SJSA1 (cell line): ENCODE measurements at places on chromosomes 5 and 9.
A peak's percentile ranks its signal among the peaks of the same experiment; 100 is the strongest.

DNA sequence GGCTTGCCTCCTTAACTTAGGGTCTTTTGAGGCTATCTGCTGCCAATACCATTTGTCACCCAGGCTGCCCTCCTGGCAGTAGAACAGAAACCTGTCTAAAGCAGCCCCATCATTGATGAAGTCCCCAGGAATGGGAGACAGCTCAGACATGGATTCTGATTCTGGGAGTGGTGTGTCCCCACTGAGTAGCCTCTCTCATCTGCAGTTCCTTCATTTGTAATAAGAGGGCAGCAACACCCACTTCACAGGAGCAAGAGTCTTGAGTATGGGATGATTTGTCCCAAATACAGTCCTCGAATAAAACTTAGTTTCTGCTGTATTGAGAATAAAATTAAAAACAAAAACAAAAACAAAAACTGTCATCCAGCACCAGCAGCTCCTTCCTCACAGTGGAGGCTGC, 167.6 kb downstream of the ASTN2 start:
- DNase-seq = no peak

DNA sequence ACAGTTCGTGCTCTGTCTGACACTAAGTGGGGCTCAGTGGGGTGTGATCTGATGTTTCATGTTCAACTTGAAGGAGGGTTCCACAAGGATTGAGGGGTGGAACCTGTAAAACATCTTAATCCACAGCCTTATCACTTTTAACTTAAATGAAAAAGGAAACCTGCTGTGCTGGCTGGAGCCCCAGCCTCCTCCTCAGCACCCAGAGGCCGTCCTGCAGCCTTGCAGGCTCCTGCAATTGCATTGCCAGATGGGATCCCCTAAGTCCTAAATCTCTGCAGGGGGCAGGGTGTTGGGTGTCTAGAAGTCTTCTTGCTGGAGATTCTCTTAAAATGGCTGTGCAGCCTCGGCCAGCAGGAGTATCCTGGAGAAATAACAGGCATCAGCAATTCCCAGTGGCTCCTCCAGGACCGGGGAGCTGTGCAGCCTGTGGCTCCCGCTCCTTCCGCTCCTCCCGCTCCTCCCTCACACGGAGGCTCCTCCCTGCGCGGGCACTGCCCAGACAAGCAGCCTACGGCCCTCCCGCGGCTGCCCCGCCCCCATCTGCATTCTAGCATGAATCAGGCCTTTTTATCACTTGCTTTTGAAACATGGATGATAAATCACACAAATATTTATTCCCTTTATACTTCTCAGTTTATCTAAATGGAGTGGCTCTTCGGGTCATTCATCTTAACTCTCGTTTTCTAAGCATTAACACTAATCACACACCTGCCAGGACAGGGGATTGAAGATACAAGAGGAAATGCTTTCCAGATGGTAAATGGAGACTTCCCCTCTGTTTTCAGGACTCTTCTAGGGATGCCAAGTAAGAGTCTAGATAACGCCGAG, 131.0 kb downstream of the ADAMTS16 start:
- peak; percentile 99 for DNase-seq

DNA sequence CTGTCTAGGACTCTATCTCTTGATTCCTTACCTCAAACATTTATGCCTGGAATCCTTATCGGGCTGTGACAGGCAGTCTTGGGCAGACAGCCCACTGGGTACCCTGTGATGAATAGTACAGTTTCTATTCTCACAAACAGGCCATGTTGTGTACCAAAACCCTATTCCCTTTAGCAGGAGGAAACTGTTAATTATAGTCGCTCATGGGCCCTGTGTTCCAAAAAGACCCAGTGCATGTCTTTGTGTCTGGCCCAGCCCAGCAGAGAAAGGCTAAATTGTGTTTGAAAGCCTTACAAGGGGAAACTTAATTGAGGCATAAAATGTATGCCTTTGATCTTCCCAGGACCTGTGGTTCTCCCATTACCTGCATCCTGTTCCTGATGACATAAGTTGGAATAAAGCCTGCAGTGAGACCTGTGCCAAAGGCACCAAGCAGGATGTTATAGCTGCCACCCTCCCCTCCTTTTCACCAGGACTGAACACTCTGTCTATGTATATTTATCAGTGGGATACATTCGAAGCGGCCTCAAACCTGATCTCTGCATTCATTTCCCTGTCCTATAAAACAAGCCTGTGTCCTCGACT, 43.3 kb downstream of the TLR4 start:
- DNase-seq = no peak

- DNase-seq = no peak
Measured at GRCh38 chr5:77356740-77357139, 135.4 kb downstream of the WDR41 start.

GRCh38 chr5:120761986-120762385, 297.9 kb downstream of the PRR16 start:
- DNase-seq = no peak

DNA sequence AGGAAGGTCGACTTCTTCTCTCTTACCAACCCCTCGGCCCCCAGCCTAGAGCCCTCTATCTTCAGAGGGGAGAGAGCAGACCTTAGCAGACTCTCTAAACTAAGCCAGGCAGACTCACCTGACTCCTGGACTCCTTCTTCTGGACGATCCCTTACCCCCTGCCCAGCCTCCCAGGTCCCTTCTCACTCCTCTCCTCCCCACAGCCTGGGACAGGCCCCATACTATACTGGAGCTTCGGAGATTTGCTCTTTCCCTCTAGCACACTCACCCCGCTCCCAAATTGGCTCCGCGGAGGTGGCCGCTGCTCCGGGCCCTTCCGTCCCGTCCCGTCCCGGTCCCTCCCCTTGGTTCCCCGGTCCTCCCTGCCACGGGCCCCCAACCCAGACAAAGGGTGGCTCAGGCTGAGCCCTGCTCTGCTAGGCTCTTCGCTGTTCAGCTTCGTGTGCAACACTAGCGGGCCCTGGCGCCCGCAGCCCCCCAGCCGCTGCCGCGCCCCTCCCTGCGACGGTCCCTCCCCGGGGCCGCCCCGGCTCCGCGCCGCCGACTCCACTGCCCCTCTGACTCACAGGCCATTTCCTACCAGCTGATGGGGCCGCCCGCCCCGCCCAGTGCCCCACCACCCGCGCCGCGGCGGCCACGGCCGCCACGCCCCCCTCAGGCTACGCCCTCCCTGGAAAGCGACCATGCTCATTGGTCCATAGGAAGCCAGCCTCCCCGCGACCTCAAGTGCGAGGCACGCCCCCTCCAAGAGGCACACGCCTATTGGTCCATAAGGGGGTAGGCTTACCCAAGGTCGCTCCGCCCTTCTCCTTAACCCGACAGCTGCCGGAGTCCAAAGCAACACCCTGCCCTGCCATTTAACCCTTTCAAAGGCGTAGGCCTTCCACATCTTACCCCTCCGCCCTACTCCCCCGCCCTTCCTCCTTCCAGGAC, 4.4 kb downstream of the ATOSB start:
- peak; percentile 95 for DNase-seq

- DNase-seq = no peak
Measured at GRCh38 chr5:121982893-121983285, 21.1 kb downstream of the SRFBP1 start.
